ENCODE measurements at places on chromosomes 16 and 17.

- DNase-seq, result peak; percentile 53
Measured at GRCh38 chr16:50067290-50067853, 1.6 kb downstream of the HEATR3 start.

GRCh38 chr16:6749698-6750097 lies 582.9 kb upstream of the RBFOX1 start:
- DNase-seq, result no peak

DNA sequence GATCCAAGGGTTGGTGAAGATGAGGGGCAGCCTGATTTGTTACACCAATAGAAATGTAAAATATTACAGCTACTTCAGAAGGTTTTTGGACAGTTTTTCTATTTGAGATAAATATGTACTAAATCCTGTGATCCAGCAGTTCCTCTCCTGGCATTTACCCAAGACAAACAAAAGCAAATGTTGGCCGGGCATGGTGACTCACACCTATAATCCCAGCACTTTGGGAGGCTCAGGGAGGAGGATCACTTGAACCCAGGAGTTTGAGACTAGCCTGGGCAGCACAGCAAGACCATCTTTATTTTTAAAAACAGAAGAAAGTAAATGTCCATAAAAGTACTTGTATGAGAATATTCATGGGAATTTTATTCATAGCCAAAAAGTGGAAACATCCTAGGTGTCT lies 64.8 kb upstream of the MRC2 start:
- DNase-seq, result no peak

DNA sequence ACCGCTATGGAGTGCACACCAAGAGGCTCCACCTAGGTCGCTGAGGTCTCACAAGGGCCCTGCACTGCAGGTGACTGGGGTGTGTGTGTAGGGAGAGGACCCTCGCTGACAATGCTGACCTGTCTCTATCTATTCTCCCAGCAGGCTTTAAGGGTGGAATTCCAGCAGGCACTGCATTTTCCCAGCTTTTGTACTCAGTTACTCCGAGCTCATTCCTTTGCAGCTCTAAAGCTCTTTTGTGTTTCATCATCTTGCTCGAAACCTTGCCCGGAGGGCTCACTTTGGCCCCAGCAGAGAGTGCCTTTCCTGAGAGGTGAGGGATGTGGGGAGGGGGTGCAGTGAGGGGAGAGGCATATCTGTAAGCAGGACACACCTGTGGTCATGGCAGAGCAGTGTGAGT lies 39.3 kb downstream of the SMPD3 start:
- no peak for DNase-seq

GRCh38 chr17:77892469-77893143 lies 65.9 kb upstream of the TNRC6C start:
- no peak for DNase-seq

GRCh38 chr17:50311112-50311460 lies 34.8 kb upstream of the XYLT2 start:
- DNase-seq, result no peak

Measured in AML-193 (cell line).